Islet precursor cell (in vitro differentiated cells): ENCODE measurements at places on chromosomes 1 and 21.

GRCh38 chr1:21938732-21939538 is 1.8 kb upstream of the HSPG2 start:
- no peak for DNase-seq

GRCh38 chr1:6730880-6731279 is 29.3 kb upstream of the DNAJC11 start:
- DNase-seq, result no peak

- no peak for DNase-seq
Measured at GRCh38 chr1:57843760-57844159, 419.9 kb upstream of the DAB1 start.

DNA sequence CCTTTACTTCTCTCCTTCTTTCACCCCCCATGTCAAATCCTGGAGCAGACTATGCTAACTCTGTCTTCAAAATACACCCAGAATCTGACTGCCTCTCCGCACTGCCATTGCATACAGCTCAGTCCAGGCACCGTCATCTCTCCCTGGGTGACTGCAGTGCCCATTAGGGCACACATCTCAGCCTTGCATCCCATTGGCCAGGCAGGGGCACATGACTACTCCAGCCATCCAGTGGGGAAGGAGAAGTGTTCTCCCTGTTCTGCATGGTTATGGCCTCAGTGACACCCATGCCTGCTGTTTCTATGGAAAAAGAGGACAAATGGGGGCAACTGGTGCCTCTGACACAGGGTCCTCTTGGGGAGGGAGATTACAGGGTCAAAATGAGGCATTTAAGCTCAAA is 270.5 kb downstream of the MATN1 start:
- DNase-seq, result peak; percentile 18

- DNase-seq, result no peak
Measured at GRCh38 chr1:92583821-92584760, 97.4 kb upstream of the GFI1 start.

- peak; percentile 84 for DNase-seq
Measured at GRCh38 chr1:226121587-226122400, 59.3 kb downstream of the H3-3A start.

- DNase-seq, result no peak
Measured at GRCh38 chr1:35460796-35461195, 96.4 kb downstream of the KIAA0319L start.

- DNase-seq, result no peak
Measured at GRCh38 chr1:18197299-18197698, 89.7 kb downstream of the IGSF21 start.

- no peak for DNase-seq
Measured at GRCh38 chr1:213817156-213817555, 170.6 kb upstream of the PROX1 start.

GRCh38 chr1:36567601-36568341 is 85.1 kb upstream of the CSF3R start:
- peak; percentile 49 for DNase-seq

GRCh38 chr1:112544751-112545150 is 36.0 kb downstream of the WNT2B start:
- DNase-seq, result no peak

GRCh38 chr1:88503646-88504045 is 180.4 kb upstream of the PKN2 start:
- DNase-seq, result no peak

GRCh38 chr21:31191553-31191952 is 152.5 kb downstream of the TIAM1 start:
- no peak for DNase-seq
